Fibroblast of upper back skin (primary cell): ENCODE measurements at places on chromosomes 16 and 17.

DNA sequence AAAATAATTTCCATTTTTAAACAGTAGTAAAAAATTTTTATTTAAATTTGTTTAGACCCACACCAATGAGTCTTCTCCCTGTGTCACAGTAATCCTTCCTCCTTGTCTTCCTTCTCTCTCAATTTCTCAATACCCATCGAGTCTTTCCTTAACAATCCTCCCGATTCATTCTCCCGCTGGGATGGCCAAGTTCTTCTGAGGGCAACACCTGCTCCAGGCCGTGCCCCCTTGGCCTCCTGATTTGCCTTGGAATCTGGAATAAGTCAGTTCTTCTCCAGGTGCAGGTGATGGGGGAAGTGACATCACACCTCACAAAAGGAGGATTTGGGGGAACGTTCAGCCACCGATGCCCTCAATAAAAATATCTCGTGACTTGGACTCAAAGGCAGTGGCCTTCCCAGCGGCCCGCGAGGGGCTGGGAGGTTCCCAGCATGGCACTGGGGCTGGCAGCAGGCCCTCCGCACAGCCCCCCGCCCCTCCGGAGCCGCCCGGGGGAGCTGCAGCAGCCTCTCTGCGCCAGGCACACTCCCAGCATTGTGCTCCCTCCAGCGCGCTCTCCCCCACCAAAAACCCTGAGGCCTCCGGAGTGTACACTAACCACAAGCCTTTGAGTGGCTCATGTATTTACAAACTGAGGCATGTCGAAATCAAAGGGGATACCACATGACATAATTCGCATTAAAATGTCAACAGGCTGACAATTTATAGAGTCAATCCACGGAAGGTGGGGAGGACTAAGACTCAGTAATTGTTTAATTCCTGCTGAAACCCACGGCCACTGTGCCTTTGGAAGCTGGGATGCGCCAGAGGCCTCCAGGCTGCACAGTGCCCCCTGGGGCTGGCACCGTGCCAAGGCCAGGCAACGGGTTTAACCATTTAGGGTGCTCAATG lies 120.5 kb downstream of the ZFHX3 start:
- DNase-seq: peak; percentile 95

DNA sequence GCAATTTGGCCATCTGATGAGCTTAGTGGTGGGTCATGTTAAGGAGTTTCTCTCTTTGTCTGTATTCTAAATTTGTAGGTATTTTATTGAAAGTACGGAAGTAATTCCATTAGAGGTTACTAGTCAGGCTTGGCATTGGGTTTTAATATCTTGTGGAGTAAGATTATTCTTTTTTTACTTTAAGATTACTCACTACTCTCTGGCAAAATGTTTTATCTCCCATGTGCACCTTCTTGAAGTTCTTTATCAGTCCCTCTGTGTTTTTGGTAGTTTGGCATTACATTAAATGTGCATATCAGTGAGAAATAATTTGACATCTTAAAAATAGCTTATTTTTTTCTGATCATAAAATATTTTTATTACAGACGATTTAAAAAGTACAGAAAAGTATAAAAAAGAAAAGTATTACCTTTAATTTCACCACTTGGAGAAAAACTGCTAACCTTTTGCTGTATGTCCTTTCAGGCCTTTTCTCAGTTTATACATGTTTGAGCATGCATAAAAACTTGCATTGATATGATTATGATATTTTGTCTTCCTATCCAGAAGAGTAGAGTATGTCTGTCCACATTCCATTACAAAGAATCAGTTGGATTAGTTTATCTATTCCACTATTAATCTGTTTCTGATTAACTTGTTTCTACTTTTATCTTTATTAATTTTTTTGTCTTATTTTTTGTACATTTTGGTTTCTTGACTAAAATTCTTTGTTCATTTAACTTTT lies 198.3 kb downstream of the SPECC1 start:
- DNase-seq: no peak

GRCh38 chr17:9173386-9173983 lies 152.2 kb downstream of the NTN1 start:
- DNase-seq: no peak

- no peak for DNase-seq
These were observed 2.4 kb downstream of the GJD3 start for GRCh38 chr17:40361925-40362695.

DNA sequence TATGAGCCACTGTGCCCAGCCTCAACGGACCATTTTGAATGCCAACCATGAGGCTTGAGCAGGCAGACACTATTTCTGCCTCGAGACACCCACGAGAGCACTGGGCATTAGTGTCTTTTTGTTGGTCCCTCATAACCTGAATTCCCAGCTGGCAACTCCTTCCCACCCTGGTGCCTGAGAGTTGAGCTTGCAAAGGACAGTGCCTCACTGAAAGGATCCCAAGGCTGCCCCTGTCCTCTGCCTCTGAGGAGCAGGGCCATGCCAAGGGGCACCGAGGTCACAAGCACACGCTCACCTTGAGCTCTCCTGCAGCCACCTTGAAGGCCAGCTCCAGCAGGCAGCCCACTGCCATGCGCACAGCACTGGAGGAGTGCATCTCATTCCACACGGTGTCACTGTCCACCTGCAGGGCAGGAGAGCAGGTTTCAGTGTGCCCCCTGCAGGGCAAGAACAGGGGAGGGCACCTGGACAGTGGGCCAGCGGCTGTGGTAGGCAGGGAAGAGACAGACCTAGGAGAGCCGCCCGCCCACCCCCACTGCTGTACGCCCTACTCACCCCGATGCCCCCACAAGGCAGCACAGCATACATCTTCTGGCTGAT lies 12.8 kb downstream of the G6PC3 start:
- DNase-seq: no peak

- no peak for DNase-seq
These were observed at the start of gene P4HB for GRCh38 chr17:81859906-81860755. P4HB (minus strand) TSS chr17:81860535; CDS start chr17:81860471, 64 bp downstream.

GRCh38 chr17:47914306-47914948 lies 18.4 kb downstream of the SP2 start:
- DNase-seq: no peak

GRCh38 chr17:80082403-80083135 lies 18.8 kb upstream of the GAA start:
- DNase-seq: peak; percentile 70

GRCh38 chr17:79100405-79100804 lies 25.8 kb downstream of the ENGASE start:
- DNase-seq: no peak

DNA sequence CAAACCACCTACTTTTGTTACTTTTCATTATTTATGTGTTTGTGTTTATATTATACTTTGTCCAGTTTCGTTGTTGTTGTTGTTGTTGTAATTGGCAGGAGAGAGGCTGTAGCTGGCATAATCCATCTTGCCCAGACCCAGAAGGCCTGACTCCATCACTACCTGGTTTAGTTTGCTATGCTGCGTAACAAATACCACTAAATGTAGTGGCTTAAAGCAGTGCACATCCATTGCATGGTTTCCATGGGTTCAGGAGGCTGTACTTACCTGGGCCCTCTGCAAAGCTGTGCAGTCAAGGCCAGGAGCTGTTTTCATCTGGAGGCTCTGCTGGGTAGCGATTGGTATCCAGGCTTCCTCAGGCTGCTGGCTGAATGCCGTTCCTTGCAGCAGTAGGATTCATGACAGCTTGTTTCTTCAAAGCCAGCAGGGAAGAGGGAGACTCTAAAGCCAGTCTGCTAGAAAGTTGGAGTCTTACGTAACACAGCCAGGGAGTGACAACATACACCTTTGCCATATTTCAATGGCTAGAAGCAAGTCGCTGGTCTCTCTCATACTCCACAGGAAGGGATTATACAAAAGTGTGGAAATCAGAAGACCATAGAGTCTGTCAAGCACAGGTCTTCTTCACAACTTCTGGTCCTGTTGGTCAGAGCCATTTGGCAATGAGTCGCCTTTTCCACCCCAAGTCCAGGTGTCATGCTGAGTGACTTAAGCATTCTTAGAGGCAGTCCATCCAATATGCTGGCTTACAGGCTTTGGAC lies 41.1 kb downstream of the TNRC6C start:
- peak; percentile 24 for DNase-seq

- peak; percentile 94 for DNase-seq
These were observed 137.9 kb downstream of the CDH11 start for GRCh38 chr16:64983963-64984362.

GRCh38 chr17:81306491-81306890 lies 11.4 kb upstream of the SLC38A10 start:
- DNase-seq: no peak

DNA sequence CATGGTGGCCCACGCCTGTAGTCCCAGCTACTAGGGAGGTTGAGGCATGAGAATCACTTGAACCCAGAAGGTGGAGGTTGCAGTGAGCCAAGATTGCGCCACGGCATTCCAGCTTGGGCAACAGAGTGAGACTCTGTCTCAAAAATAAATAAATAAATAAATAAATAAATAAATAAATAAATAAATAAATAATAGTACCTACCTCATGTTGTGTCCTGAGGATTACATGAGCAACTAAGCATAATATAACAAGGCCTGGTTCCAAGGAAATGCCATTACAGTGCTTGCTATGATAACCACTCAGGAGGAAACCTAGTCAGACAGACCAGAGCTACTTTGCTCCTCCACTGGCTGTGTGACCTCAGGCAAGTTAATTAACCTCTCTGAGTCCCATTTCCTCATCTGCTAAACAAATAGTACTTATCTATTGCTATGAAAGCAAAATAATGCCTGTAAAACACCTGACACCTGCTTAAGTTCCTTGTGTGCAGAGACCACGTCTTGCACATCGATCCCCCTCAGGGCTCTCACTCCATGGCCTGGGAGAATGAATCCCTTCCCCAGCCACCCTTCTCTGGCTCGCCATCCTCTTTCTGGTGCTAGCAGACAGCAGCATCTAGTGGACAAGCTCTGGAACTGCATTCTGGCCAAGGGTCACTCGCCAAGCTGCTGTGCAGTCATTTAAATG lies 7.5 kb downstream of the EPOP start:
- peak; percentile 64 for DNase-seq

- DNase-seq: peak; percentile 27
These were observed 623 bp downstream of the MBTPS1 start for GRCh38 chr16:84115919-84116719.

- DNase-seq: no peak
These were observed at the start of gene GPR179 for GRCh38 chr17:38343608-38344419. GPR179 (minus strand) TSS chr17:38343956; CDS start chr17:38343789, 167 bp downstream.

GRCh38 chr17:29720551-29720950 lies 97.8 kb upstream of the CORO6 start:
- DNase-seq: no peak

- DNase-seq: no peak
These were observed 40.0 kb upstream of the RBFOX3 start for GRCh38 chr17:79650861-79651260.

GRCh38 chr17:44776628-44777393 lies 18.0 kb downstream of the ADAM11 start:
- DNase-seq: no peak

DNA sequence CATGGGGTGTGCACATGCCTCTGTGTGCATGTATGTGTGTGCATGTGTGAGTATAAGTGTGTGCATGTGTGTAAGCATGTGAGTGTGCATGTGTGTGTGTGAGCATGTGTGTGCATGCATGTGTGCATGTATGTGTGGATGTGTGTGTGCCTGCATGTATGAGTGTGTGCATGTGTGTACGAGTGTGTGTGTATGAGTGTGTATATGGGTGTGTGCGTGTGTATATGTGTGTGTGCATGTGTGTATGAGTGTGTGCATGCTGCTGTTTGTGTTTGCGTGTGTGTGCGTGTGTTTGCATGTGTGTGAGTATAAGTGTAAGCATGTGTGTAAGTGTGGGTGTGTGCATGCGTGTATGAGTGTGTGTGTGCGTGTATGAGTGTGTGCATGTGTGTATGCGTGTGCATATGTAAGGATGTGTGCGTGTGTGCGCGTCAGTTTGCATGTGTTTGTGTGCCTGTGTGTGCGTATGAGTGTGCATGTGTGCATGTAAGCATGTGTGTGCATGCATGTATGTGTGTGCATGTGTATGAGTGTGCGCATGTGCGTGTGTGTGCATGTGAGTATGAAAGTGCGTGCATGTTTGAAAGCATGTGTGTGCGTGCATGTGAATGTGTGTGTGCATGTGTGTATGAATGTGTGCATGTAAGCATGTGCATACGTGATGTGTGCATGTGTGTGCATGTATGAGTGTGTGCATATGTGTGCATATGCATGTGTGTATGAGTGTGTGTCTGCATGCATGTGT lies 8.6 kb downstream of the TPSD1 start:
- no peak for DNase-seq

- DNase-seq: no peak
These were observed 541 bp downstream of the VKORC1 start for GRCh38 chr16:31094088-31094423.

DNA sequence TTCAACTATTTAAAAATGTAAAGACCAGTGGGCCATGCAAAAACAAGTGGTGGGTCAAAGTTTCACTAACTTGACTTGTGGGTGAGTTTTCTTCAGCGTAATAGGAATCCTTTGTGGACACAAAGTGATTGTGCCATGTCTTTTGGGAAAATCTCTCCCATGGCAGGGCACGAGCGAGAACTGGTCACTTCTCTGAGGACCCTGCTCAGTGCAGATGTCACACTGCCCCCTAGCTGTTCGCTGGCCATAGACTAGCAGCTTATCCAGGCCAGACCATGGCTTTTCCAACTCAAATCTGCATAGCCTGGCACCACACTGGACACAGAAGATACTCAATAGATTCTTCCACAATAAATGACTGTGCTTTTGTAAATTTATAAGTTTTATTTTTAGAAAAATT lies 306.0 kb upstream of the CCL2 start:
- no peak for DNase-seq

- no peak for DNase-seq
These were observed 53.4 kb downstream of the HSD17B2 start for GRCh38 chr16:82088483-82088882.

DNA sequence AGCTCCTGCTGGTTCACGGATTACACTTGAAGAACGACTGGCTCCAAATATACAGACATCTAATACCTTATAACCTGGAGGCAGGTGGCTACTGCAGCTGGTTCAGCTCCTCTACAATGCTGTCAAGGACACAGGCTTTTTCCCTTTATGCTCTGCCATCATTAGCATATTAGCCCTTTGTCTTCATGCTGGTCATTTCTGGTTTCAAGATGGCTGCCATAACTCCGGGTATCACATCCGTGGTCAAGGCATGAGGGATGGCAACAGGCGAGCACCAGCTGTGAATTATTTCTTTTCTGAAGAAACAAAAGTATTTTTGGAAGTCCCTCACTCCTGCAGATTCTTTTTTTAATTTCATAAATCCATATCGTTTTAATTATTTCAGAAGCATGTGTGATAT lies 124.3 kb upstream of the MED13 start:
- DNase-seq: no peak

DNA sequence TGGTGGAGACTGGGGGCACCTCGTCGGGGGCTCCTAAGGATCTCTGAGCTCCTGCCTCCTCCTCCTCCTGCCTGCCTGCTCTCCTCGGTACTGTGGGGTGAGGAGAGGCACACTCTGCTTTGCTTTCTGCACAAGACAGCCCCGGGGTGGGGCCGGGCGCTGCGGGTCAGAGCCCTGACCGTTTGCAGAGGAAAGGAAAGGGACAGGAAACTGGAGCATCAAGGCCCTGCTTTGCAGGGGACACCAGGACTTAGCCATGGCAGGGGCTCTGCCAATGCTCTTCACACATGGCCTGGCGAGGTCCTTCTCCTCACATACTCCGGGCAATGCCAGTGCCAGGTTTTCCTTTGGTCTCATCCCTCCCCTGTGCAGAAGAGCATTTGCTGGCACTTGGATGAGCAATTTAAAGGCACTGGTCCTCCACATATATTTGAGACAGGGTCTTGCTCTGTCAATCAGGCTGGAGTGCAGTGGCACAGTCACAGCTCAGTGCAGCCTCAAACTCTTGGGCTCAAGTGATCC lies 23.8 kb upstream of the DOC2B start:
- no peak for DNase-seq

GRCh38 chr16:31108035-31108793 lies at the start of gene BCKDK:
BCKDK (plus strand) TSS chr16:31108386; CDS start chr16:31109224, 838 bp downstream.
- peak; percentile 75 for DNase-seq
